Urinary bladder (tissue), 4 donors: ENCODE measurements at places on chromosomes 11 and 22. TPM values are rescaled to one million over a fixed set of nuclear protein-coding genes. Genes with fewer than 3 reads are reported as not detected.

DNA sequence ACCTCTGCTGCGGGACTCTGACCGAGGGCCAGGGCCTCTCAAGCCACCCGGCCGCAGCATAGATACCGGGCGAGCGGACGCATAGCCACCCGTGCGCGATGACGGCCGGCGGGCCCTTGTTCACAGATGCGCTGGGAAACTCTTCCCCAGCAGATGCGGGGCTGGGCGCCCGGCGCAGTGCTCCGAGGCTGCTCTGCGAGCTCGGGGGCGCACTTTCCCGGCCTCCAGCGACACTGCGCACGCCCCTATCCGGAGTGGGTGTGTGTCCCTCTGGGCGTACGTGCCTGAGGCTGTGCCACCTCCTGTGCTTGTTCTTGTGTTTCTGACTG, 104.7 kb upstream of the E2F8 start:
- no peak for DNase-seq

DNA sequence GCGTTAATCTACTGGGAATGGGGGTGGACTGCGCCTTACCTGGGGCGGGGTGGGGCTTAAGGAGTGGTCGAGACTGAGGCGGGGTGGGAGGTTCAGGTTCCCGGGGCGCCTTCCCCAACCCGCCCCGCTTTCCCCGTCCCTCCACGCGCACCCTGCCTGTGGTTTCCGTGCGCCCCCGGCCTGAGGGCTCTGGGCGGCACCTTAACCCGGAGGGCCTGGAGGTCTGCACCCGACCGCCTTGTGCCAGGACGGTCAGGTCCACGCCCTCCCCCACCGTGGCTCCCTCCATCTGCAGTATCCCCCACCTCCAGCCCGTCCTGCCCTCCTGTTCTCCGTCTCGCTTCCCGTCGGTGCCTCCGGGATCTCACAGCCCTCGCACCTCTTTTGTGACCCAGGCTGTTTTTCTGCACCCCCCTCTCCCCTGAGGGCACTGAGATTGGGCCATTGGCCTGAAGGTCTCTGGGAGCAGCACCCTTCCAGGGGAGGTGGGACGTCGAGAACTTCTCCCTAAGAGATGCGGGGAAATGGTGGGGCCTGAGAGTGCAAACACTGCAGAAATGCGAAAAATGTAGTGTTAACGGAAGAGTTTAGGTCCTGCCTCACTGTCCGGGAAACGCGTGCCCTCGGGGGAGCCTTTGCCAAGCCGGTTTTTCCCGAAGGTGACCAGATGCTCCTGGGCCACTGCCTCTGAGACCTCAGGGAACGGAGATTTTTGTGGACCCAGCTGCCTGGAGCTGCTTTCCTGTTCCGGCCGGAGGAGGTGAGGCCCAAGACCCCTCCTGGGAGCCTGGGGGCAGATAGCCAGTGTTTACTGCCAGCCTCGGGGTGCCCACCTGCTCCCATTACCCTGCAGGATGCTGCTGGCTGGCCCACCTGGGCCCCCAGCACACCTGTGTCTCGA, 1.2 kb upstream of the ASCL2 start:
- no peak for DNase-seq

DNA sequence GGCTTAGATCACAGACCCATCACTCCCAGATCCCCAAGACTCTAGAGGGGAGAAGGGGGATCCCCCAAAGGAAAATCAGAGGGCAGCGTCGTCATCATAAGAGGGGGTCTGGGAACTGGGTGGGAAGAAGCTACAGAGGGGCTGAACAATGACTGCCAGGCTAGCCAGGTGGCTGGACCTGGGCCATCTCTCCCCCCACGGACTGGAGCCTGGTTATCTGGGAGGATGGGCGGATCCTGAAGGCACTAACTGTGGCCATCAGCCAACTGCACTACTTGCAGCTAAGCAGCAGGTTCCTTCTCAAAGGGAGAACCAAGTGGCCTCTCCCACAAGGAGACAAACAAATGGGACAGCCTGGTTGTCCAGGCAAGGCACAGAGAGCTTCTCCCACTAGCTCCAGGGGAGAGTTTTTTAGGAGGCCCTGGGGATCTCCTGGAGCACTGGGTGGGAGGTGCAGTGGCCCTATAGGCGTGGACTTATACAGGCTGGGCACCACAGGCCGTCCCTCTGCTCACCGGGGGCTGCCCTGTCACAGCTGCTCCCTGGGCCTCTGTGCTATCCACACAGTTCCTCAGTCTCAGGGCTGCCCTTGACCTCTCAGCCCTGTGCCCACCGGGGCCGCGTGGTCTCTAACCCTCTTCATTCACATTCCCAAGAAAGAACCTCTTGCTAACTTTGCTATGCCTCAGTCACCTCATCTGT, 15.4 kb downstream of the P2RY6 start:
- no peak for DNase-seq

DNA sequence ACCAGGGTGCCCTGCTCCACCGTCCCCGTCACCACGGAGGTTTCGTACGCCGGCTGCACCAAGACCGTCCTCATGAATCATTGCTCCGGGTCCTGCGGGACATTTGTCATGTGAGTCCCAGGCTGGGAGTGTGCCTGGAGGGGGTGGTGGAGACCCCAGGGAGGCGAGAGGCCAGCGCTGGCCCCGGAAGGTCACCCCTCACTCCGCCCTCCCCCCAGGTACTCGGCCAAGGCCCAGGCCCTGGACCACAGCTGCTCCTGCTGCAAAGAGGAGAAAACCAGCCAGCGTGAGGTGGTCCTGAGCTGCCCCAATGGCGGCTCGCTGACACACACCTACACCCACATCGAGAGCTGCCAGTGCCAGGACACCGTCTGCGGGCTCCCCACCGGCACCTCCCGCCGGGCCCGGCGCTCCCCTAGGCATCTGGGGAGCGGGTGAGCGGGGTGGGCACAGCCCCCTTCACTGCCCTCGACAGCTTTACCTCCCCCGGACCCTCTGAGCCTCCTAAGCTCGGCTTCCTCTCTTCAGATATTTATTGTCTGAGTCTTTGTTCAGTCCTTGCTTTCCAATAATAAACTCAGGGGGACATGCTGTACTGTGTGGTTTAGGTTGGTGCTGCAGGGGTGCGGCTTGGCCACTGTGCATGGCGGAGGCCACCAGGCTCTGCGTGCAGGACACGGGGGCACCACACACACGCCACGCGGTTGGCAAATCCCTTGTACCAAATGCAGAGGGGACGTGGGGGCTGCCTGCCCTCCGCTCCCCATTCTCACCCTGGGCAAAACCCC, 35.4 kb downstream of the MUC2 start:
- DNase-seq, result no peak

DNA sequence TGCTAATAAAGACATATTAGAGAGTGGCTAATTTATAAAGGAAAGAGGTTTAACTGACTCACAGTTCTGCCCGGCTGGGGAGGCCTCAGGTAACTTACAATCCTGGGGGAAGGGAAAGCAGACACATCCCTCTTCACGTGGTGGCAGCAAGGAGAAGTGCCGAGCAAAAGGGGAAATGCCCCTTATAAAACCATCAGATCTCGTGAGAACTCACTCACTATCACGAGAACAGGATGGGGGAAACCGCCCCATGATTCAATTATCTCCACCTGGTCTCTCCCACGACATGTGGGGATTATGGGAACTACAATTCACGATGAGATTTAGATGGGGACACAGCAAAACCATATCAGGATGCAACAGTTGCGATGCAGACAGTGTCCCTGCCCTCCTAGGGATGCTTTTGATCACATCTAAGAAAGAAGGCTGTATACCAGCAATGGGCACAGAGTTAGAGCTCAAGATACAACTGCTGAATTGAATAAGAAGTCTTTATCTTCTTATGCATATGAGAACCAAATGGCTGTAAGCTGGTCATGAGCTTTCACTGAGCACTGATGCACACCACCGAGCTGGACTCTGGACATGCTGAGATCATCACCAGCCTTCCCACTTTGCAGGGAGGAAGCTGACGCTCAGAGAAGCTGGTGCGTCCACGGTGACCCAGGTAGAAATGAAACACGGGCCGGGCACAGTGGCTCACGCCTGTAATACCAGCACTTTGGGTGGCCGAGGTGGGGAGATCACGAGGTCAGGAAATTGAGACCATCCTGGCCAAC, 255.2 kb downstream of the MN1 start:
- no peak for DNase-seq

- DNase-seq, result no peak
Observed at GRCh38 chr11:81874635-81875034, 859.0 kb downstream of the FAM181B start.

The PAMR1 gene
- 179 TPM for total RNA-seq

The POTEH gene
- total RNA-seq, result not detected

The CD6 gene
- total RNA-seq, result 0.95 TPM
